COR-L47 (cell line): ENCODE measurements at places on chromosomes 5 and 9.
A peak's percentile ranks its signal among the peaks of the same experiment; 100 is the strongest.

GRCh38 chr5:170563824-170564567 lies 60.2 kb downstream of the KCNIP1 start:
- no peak for DNase-seq

GRCh38 chr5:132473668-132474067 lies 16.9 kb downstream of the IRF1 start:
- DNase-seq = no peak

DNA sequence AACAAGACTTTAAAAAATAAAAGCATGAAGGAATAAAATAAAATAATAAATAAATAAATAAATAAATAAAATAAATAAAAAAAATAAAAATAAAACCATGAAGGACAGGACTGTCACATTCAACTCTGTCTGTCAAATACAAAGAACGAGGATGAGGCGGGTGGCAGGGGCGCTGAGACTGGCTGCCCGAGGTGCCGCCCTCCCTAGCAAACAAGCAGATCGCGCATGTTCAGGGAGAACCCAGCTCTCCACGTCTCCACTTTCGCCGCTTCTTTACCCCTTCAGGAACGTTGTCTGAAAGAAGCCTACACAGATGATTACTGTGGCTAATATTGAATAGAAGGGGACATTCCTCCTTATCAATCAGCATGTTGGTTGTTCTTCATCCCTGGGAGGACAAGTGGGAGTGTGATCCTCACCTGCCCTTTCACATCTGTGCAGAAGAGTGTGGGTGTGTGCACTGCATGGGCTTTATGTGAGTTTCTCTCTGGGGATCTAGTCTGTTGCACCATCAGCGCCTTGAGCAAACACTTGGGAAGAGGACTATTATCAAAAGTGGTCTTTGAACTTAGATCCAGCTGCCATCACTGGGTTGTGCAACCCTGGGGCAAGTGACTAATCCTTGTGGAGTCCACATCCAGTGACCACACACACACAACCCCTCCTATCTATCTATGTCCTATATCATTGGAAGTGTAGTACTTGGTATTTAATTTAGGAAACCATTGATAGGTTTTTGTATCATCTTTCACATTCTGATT lies 399.2 kb downstream of the IRX2 start:
- no peak for DNase-seq

GRCh38 chr5:173625673-173626504 lies 9.4 kb upstream of the BOD1 start:
- DNase-seq = no peak

- DNase-seq = no peak
Observed at GRCh38 chr5:13567819-13568218, 376.7 kb downstream of the DNAH5 start.

GRCh38 chr5:9343146-9343850 lies 202.6 kb downstream of the SEMA5A start:
- no peak for DNase-seq

GRCh38 chr9:127741831-127742434 lies 6.8 kb upstream of the TOR2A start:
- no peak for DNase-seq

DNA sequence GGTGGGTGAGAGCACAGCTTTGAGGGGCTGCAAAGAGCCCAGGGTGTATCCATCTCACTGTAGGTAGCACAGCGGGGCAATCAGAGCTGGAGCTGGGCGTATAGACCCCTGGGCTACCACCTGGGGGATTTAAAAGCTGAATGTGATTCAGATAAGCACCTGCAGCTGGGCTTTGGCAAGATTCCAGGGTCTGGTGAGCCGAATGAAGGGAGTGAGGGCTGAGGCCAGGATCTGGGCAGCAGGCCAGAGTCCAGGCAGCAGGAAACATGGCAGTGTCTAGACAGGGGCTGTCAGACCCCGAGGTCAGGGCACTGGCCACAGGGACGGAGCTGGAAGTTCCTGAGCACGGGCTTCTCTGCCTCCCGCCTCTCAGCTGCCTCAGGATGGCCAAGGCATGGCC lies 8.7 kb downstream of the ASS1 start:
- peak; percentile 96 for DNase-seq

GRCh38 chr5:177607452-177608192 lies 7.7 kb downstream of the B4GALT7 start:
- peak; percentile 61 for DNase-seq

DNA sequence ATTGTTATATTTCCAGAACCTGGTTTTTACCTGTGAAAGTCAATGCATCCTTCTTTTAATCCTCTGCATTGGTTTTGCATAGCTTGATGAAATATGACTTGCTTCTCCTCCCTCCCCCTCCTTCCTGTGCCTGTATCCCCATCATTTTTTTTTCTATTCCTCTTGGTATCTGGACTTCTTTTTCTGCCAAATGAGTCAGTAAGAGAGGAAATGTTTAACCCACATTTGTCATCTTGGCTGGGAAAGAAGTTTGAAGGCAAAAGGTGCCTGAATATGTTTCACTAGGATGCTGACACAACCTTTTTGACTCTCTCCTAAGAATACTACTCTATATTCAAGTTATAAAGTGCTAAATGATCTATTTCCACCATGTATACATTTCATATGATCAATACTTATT lies 35.5 kb upstream of the CDKN2B start:
- no peak for DNase-seq

DNA sequence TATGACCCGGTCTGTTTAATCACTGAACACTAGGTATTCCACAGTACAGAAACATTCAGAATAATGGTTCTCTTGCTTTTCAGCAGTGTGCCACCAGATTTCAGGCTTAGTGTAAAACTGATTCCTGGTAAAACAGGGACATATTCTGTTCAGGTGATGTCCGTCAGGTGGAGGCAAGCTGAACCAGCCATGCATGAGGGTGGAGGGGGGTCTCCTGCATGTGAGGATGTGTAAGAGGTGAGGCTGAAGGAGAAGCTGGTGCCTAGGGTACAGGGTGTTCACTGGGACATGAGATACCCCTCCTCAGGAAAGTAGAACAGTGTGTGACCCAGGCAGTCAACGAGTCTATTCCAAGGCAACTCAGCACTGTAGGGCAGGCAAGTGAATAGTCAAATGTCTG lies 563.9 kb downstream of the BNC2 start:
- no peak for DNase-seq
